ENCODE measurements at places on chromosomes 4 and X. TPM values are rescaled to one million over a fixed set of nuclear protein-coding genes. Genes with fewer than 3 reads are reported as not detected.
A peak's percentile ranks its signal among the peaks of the same experiment; 100 is the strongest.

PGAM4 gene
- total RNA-seq, result not detected

PCDH11X gene
- total RNA-seq, result 3.1 TPM

DNA sequence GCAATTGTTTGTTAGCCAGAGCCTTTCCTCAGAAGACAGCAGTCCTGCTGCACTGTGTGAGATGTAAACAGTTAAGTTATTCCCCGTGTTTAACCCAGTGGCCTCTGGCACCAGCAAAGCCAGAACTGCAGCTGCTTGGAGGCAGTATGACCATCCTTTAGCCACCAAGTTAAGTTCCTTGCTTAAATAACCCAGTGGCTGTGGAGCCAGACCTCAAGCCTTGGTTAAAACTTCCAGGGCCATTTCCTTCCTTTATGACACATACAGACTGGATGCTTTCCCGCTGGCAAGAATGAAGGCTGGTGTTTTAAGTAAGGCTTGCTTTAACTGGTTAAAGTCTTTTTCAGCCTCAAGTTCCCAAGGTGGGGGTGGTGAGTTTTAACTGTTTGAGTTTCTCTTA is 379.8 kb downstream of the DCAF12L2 start:
- no peaks in the 10 kb centered on the region for H3K36me3 ChIP-seq
- no peak overlapping the region for H3K27ac ChIP-seq
- no peak overlapping the region for H3K4me3 ChIP-seq
- DNase-seq, result no peak
- H3K27me3 ChIP-seq, result no peaks in the 10 kb centered on the region
- H3K4me1 ChIP-seq, result no peaks in the 10 kb centered on the region

FRAS1 gene
- total RNA-seq, result 3.9 TPM

- no peak overlapping the region for H3K27ac ChIP-seq
- H3K4me1 ChIP-seq, result no peaks in the 10 kb centered on the region
- H3K4me3 ChIP-seq, result no peak overlapping the region
- DNase-seq, result no peak
- H3K36me3 ChIP-seq, result no peaks in the 10 kb centered on the region
- H3K27me3 ChIP-seq, result no peaks in the 10 kb centered on the region
Measured at GRCh38 chrX:150607201-150607600, 38.8 kb downstream of the MTM1 start.

MED14 gene
- total RNA-seq, result 35.0 TPM

GRCh38 chrX:70089604-70090297 is 27.5 kb downstream of the OTUD6A start:
- no peak overlapping the region for H3K27ac ChIP-seq
- no peak overlapping the region for H3K4me3 ChIP-seq
- H3K36me3 ChIP-seq, result no peaks in the 10 kb centered on the region

GRCh38 chrX:154457491-154458115 is 478 bp upstream of the PLXNA3 start:
- H3K4me3 ChIP-seq, result peak overlapping the region; percentile 67
- no peaks in the 10 kb centered on the region for H3K27me3 ChIP-seq
- peaks cover 2% of the 10 kb centered on the region for H3K36me3 ChIP-seq
- peak; percentile 66 for DNase-seq
- H3K4me1 ChIP-seq, result peaks cover 7% of the 10 kb centered on the region

Measured in upper lobe of left lung (tissue), 6 donors.